ENCODE measurements at places on chromosomes 6 and 20. TPM values are rescaled to one million over a fixed set of nuclear protein-coding genes. Genes with fewer than 3 reads are reported as not detected.
A peak's percentile ranks its signal among the peaks of the same experiment; 100 is the strongest.

TAP1 gene
- total RNA-seq: 87.9 TPM

OR2B2 gene
- not detected for total RNA-seq

AIF1 gene
- total RNA-seq: 19.5 TPM

GRCh38 chr6:29797135-29797534 lies 30.5 kb upstream of the HLA-G start:
- H3K27me3 ChIP-seq: peaks cover 45% of the 10 kb centered on the region
- H3K36me3 ChIP-seq: no peaks in the 10 kb centered on the region
- H3K27ac ChIP-seq: no peak overlapping the region
- DNase-seq: no peak

DNA sequence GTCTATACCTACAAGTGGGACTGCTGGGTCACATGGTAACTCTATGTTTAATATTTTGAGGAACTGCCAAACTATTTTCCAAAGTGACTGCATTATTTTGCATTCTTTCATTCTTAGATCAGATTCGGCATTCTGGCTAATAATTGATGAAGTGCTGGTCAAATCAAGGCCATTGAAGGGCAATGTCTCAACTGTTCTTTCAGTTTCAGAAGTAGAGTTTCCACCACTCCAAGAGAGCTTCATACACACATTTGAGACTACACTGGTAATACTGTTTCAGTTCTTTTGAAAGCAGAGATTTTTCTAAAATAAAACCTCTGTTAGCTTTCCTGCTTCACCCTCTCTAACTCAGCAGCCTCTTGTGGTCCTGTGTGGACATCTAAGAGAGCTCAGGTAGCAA lies 154.5 kb downstream of the CFAP61 start:
- no peak for DNase-seq
- H3K4me3 ChIP-seq: no peak overlapping the region
- H3K27ac ChIP-seq: no peak overlapping the region
- H3K4me1 ChIP-seq: peaks cover 12% of the 10 kb centered on the region
- no peaks in the 10 kb centered on the region for H3K36me3 ChIP-seq
- peaks cover under 1% of the 10 kb centered on the region for H3K27me3 ChIP-seq

GRCh38 chr6:26532699-26533531 lies 5.3 kb upstream of the HMGN4 start:
- H3K4me1 ChIP-seq: peaks cover 14% of the 10 kb centered on the region
- H3K4me3 ChIP-seq: peak overlapping the region; percentile 52
- H3K27ac ChIP-seq: peak overlapping the region; percentile 86
- H3K27me3 ChIP-seq: no peaks in the 10 kb centered on the region
- DNase-seq: peak; percentile 92
- H3K36me3 ChIP-seq: no peaks in the 10 kb centered on the region

- no peak overlapping the region for H3K4me3 ChIP-seq
- H3K36me3 ChIP-seq: no peaks in the 10 kb centered on the region
- no peaks in the 10 kb centered on the region for H3K4me1 ChIP-seq
- no peaks in the 10 kb centered on the region for H3K27me3 ChIP-seq
Observed at GRCh38 chr20:52001999-52002666, 189.4 kb downstream of the ZFP64 start.

DNA sequence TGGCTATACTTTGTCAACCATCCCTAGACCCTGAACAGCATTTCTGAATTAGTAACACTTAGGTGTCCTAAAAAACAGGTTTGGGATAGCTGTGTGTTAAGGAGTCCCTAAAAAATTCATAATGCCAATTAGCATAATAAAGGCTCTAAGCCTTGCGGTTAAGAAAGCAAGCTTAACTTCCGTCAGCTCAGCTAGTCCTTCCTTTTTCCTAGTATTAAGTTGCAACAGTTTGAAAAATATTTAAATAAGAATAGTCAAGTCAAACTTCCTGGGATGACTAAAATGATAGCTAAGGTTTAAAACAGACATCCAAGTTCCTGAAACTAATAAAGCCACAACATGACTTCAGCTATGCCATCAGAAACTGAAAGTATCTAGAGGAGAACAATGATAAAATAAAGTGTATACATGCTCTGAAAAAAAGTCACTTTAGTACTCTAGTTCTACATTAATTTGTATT lies 3.5 kb downstream of the AKIRIN2 start:
- H3K36me3 ChIP-seq: no peaks in the 10 kb centered on the region
- no peaks in the 10 kb centered on the region for H3K27me3 ChIP-seq
- DNase-seq: no peak
- H3K27ac ChIP-seq: peak overlapping the region; percentile 50
